Left cardiac atrium (tissue), 4 donors: ENCODE measurements at places on chromosomes 1 and 21. TPM values are rescaled to one million over a fixed set of nuclear protein-coding genes. Genes with fewer than 3 reads are reported as not detected.
A peak's percentile ranks its signal among the peaks of the same experiment; 100 is the strongest.

- DNase-seq: no peak
These were observed 388.2 kb downstream of the USP25 start for GRCh38 chr21:16117851-16118590.

GRCh38 chr1:107964336-107965109, 457 bp downstream of the VAV3 start:
- peak; percentile 23 for DNase-seq

- no peak for DNase-seq
These were observed 6.2 kb downstream of the CORT start for GRCh38 chr1:10456048-10456447.

- no peak for DNase-seq
These were observed 10.5 kb upstream of the LRRC52 start for GRCh38 chr1:165533254-165533653.

DNA sequence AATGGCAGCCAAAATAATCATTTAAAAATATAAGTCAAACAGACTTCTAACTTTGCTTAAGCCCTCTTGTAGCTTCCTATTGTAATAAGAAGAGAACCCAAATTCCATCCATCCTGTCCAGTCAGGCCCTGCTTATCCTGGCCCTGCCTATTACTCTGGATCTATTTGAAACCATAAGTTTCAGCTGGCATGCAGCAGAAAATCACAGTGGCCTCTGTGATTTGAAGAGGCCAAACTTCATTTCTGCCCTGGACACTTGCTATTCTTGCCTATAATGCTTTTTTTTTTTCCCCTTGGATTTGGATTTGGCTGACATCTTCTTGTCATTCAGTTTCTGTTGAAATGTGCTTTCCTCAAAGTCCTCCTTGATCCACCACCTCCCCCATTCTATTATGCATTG, 642.8 kb downstream of the USP25 start:
- no peak for DNase-seq

Gene CFHR2
- total RNA-seq: not detected

DNA sequence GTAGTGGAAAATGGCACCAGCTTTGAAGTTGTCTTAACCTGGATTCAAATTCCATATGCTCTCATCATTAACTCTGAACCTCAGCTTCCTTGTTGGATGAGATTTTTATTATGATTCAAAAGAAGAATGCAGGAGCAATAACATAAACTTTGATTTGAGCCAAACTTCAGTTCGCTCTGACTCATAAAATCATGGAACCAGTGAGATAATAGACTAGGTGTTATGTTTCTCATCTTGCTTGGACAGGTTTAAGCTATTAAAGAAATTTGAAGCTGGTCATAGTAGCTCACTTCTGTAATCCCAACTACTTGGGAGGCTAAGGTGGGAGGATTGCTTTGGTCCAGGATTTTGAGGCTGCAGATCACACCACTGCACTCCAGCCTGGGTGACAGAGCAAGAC, 172.8 kb downstream of the CLEC20A start:
- DNase-seq: no peak

DNA sequence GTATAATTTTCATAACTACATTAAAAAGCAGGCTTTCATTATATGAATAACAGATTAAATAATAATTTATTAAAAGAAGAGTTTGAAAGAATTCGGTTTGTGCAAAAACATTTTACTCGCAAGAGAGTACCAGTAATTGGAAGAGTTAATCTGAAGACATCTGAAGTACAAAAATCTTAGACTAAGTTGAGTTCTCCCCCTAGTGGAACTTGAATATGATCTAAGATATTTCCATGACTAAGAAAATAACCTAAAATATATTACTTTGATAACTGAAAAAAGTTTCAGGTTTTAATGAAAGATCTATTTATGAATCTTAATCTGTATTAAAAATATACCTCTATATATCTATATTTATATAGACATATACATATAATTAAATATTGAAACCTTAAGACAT, 112.5 kb upstream of the GFI1 start:
- DNase-seq: no peak
